Activated CD4-positive, CD25-positive, alpha-beta regulatory T cell (primary cell): ENCODE measurements at places on chromosomes 11 and 22.

DNA sequence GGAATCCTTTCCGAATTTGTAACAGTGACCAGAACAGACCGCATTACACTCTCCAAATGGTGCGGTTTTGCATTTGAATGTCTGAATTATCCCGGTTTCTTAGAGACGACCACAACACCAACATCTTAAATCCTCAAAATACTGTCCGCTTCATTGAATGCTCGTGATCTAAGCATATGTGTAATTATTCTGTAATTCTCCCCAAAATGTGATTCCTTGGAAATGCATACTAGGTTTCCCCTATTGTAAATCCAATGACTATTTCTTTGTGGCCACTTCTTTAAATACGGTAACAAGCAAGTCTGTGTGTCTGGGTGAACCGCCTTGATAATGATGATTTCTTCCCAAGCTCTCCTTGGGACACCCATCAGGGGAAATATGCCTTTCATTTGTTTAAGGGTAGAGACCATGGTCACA lies 87.3 kb upstream of the DBX1 start:
- no peak for DNase-seq

DNA sequence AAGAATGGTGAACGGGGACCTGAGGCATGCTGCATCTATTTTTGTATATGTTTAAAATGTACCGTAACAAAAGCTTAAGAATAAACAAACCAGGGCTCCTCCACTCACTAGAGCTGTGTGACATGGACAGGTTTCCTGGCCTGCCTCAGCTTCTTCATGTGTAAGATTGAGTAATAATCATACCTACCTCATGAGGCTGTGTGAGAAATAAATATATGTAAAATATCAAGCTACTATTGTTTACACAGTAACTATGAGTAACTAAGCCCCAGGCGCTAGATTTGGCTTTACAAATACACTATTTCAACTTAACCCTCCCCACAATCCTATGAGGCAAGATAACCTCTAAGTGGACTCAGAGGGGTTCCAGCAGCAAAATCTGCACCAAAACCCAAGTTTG lies 66.4 kb downstream of the SMCO4 start:
- no peak for DNase-seq

DNA sequence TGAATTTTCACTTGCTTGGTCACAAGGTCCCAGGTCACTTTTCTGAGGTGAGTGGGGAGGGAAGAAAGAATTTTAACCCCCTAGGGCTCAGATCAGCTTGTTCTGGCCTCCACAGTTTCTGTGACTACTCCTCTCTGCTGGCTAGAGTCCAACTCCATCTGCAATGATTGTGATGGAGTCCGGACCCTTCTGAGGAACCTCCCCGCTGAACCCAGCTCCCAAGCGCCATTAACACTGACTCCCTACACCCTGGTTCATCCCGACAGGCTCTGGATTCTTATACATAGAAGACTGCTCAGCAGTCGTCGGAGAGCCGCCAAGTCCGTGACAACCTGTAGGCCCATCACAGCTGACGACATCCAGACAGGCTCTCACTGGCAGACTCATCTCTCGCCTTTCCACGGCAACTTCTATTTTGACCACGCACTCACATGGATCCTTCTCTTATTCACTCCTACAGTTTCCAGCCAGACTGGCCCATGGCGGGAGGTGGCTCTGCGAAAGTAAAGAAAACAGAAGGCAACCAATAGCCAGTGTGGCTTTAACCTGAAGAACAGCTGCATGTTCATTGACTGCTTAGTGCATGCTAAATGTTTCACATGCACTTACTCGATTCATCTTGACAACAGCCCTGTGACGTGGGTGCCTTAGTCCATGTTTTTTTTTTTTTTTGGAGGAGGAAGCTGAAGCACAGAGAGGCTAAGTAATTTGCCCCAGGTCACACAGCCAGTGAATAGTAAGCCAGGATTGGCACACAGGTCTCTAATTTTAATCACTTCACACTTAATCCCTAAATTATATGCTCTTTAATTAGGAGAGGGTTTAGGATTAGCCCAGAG lies 68.0 kb upstream of the PRDM11 start:
- DNase-seq = no peak

DNA sequence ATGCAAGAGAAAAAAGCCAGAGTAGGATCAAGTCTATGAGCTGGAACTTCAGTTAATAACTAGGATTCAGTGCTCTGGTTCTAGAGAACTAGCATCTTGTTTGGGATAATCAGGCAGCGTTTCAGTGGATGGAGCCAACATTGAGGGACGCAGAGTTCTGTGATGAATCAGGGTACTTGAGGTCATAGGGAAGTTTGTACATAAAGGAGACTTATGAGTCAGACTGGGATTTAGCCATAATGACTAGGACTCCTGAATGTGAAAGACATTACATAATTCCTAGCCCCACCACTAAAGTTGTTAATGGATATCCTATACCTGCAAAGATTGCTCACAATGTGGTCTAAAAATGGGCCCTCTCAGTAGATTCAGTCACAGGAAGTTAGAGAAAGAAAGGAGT lies 6.8 kb downstream of the SLN start:
- DNase-seq = no peak

- DNase-seq = no peak
Observed at GRCh38 chr11:83692675-83693074, 406.5 kb upstream of the CCDC90B start.

- no peak for DNase-seq
Observed at GRCh38 chr11:127003260-127003981, 2.9 kb upstream of the KIRREL3 start.

GRCh38 chr22:35310556-35311550 lies 11.2 kb downstream of the TOM1 start:
- DNase-seq = no peak

DNA sequence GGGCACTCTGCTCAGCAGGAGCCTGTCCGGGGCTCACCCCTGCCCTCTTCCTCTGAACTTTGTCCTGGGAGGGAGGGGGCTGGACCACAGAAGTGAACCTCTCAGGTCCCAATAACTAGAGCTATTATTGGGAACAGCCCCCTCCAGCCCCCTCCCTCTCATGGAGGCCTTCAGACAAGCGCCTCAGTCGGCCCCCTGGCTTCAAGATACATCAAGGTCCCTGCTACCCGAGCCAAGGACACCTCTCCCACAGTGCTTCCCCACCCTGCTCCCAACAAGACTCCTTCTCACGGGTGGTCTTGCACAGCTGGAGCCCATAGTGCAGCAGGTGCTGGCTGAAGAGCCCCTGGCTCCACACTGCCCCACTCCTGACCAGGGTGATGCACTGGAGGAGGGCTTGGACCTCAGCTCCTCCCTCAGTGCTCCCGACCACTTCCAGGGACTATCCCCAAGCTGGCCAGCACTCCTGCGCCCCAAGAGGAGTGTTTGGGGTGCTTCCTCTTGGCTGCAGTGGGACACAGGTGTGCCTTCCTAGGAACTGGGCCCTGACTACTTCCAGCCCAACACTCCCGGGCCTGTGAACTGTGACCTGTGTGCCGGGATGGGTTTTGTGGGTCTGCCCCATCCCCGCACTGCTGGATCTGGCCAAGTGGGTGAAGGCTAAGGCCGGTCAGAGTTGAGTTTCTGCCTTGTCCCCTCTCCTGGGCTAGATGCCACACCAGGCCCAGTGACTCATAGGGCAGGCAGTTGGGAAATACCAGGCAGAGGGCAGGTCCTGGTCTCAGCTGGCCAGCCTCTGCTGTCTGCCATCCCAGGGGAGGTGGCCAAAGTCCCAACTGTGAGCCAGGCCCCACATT lies 2.2 kb downstream of the PNPLA2 start:
- no peak for DNase-seq

DNA sequence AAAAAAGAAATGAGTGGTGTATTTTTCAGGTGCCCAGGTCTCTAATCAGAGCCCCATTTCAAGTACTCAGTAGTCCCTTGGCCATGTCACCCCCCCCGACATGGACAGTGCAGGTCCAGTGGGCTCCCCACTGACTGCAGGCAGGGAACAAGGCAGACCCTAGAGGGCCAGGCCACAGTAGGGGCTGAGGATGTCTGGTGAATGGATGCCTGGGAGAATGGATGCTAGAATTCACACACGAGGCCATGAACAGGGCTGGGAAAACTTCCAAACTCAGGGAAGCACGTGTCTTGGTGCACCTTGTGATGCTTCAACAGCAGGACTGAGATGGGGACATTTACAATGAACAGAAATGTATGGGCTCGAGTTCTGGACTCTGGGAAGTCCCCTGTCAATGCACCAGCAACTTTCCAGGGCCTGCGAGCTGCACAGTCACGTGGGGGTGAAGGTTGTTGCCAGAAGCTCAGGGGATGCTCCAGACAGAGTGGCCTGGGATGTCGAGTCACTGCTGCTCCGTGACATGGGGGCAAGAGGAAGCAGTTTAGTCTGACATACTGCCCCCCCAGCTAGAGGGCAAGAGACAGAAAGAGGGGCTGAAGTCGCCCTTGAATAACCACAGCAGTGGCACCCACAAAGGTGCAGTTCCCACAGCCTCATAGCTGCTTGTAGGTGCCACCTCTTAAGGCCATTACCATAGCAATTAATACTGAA lies 3.1 kb downstream of the APOBEC3G start:
- DNase-seq = no peak

GRCh38 chr11:108616549-108616948 lies 23.0 kb upstream of the EXPH5 start:
- no peak for DNase-seq

DNA sequence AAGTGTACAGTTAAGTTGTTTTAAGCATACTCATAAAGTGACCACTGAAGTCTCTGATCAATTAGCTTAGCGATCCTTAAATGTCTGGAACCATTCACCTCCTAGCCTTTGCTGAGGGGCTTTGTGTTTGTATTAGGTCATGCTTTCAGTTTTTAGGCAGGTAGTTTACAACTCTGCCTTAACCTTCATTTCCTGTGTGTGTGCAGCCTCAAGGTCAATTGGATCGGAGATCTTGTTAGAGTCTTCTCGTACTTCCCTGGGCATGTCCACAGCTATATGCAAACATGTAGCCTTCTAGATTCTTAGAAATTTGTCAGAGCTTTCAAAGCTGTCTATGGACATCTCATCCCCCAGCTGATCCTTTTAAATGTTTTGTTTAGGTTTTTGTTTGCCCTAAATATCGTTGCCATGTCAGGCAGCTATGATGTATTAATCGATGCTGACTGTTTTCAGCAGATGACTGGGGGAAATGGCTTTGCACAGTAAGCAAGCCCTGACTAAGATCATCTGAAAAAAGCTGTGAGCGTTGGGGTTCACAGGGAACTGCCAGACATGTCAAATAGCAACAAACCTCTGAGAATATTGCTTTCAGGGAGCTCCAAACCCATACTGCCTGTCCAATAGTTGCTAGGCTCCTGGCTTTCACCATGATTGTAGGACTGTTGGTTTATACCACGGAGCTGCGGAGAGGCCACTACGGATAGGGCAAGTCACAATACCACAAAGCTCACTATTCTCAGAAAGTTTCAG lies 45.6 kb downstream of the GLYAT start:
- DNase-seq = no peak

- DNase-seq = no peak
Observed at GRCh38 chr11:77104727-77105126, 2.1 kb downstream of the OMP start.

DNA sequence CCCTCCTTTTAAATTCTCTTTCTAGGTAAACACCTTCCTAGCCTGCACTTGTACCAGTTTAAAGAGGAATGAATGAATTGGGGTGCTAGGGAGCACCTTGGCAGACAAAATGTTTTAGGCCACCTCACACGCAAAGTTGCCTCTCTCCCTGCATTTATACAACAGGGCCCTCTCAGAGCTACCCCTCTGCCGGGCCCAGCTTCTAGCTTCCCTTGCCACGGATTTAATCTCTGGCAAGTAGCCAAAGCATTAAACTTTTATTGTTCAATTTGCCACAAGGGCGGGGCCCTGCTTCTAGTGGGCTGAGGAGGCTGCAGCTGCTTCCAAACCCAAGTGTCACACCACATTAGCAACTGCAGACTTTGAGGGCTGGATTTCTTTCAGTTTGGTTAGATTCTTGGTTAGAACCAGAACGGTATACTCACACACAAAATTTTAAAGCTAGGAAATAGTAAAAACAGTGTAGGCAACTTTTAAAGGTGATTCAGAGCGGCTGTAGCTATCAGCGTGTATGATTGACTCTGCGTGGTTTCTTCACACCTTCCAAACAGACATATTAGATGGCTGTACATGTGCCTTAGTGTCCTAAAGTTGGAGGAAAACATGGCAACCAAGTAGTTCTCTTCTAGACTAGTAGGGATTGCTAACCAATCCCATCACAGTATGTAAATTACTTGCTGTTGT lies 6.5 kb downstream of the KREMEN1 start:
- DNase-seq = no peak

- DNase-seq = no peak
Observed at GRCh38 chr11:19478891-19479290, 233.7 kb upstream of the NAV2 start.

GRCh38 chr11:3849297-3849874 lies 6.1 kb upstream of the STIM1 start:
- no peak for DNase-seq

DNA sequence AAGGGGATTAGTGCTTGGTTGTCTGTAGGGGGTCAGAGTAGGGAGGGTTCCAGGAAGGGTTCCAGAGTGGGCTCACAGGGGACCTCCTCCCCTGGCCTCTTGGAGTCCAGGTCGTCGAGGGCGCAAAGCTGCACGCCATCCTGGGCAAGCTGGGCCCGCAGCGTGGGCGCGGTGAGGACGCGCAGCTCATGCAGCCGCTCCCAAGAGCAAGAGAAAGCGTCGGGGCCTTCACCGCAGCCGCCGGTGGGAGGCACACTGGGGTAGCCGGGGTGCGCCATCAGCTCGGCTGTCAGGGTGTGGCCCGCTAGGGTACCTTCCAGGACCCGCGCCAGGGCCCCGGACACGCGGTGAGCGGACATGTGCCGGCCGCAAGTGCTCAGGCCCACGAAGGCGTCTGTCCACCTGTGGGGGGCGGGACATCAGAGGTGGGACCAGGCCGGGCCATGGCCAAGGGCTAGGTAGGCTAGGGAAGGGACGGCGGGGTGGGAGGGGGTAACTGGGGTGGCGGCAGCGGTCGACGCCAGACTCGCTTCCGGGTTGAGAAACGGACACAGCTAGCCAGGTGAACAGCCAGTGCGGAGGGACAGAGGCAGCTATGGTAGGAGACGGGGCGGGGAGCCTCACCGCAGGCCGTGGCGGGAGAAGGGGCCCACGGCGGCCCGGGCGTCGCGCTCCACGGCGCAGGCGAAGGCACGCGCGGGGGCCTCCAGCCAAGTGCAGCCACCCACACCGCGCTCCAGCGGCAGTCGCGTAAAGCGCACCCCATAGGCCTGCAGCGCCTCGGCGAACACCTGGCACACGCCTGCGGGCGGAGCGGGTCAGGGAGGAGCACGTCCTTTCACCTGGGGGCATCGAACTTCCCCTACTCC lies 1.2 kb downstream of the YDJC start:
- DNase-seq = no peak
